ENCODE measurements at places on chromosomes 6 and 20.

DNA sequence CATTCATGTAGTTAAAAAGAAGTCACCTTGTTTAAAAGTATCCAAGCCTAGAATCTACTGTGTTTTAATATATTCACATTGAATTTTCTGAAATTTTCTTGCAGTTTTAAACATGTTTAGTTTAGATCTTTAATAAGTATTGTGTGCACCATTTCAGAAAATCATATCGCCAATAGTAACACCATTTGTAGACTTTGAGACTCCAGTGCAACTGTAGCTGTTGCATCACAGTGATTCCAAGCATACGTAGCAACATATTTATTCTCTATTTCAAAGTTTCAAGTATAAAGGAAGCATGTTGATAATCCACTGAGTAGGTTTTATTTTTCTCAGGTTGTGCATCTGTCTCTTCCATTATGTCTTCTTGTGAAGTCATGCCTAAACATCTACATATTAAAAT, 46.4 kb downstream of the HMGN3 start:
- ATAC-seq: no peak

GRCh38 chr6:144217264-144217663, 66.9 kb downstream of the STX11 start:
- no peak for ATAC-seq

- peak; percentile 70 for ATAC-seq
Observed at GRCh38 chr6:168546151-168546550, 105.2 kb downstream of the SMOC2 start.

- ATAC-seq: no peak
Observed at GRCh38 chr6:170286246-170286933, 4.5 kb downstream of the DLL1 start.

DNA sequence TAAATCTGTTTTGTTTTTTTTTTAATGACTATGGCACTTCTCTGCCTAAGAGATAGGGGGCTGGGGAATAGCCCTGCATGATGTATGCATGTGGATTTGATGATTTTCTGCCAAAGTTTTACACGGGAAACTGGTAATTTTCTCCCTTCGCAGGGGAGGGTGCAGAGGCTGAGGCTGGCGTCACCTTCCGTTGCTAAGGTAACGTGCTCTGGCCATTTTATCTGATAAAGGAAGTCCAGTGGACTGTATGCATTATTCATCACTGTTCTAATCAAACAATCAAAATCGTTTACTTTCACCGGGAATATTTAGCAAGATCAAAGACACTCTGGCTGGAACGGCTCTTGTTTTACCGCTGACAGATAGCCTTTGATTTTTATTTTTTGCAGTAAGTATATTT, 789 bp downstream of the PHACTR1 start:
- ATAC-seq: no peak

DNA sequence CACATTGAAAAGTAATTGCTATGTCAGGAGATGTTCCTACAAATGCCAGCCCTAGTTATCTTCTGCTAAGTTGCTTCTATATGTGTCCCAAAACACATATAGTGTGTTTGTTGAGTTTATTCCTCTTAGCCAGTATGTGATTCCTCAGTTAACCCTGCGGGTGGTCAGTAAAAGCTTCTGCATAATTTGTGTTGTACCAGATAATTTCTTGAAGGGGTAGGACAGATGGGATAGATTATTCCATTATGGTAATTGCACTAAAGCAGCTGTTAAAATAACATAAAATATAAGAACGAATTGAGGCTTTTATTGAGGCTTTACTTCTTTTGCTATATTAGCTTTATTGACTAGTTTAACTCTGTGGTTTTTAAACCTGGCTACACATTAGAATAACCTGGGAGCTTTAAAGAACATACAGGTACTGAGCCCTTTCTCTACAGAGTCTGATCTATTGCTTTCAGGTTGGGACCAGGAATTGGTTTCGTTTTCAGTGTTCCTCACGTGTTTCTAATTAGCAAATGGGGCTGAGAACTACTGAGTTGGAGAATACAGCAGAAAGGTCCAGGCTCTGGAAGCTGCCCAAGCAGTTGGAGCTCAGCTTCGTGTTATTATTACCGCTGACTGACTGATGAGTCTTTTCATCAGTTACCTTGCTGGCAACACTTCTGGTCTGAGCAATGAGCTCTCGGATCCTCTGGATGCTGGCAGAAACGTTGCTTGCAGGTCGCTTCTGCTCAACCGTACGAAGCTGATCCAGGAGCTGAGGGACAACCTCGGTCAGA, 56.9 kb downstream of the FAM229B start:
- no peak for ATAC-seq

GRCh38 chr6:9517806-9518205, 897.1 kb downstream of the TFAP2A start:
- no peak for ATAC-seq

Data from gastroesophageal sphincter (tissue), 4 donors.